Heart left ventricle (tissue), 16 donors: ENCODE measurements at places on chromosomes 13 and 19. TPM values are rescaled to one million over a fixed set of nuclear protein-coding genes. Genes with fewer than 3 reads are reported as not detected.

Gene TLE2
- total RNA-seq = 44.7 TPM

Gene DAND5
- total RNA-seq = 5.2 TPM

Gene CGB7
- total RNA-seq = not detected

Gene ATP1A3
- total RNA-seq = 225 TPM

- peak; percentile 23 for DNase-seq
- no peaks in the 10 kb centered on the region for H3K27me3 ChIP-seq
- peaks cover 12% of the 10 kb centered on the region for H3K4me1 ChIP-seq
Observed at GRCh38 chr13:80727321-80727975, 386.5 kb upstream of the SPRY2 start.

DNA sequence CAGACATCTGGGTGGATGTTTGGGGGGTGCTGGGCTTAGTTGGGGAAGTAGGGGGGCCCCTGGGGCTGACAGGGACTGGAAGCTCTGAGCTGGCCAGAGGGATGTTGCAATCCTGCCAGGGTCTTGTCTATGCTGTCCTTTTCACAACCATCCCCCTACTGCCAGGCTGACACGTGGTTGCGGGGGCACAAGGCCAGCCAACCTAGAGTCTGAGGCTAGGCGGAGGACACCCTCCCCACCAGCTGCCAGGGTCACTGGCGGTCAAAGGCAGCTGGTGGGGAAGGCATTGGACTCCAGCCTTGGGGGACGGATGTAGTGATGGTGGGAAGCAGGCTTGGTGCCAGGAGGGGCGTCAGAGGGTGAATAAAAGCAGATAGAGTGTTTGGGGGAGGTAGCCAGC, 1.6 kb upstream of the APOC1 start:
- H3K4me1 ChIP-seq = peaks cover 15% of the 10 kb centered on the region
- no peak for DNase-seq
- H3K4me3 ChIP-seq = no peak overlapping the region
- no peaks in the 10 kb centered on the region for H3K36me3 ChIP-seq
- H3K27me3 ChIP-seq = no peaks in the 10 kb centered on the region

Gene TMEM59L
- total RNA-seq = 4.6 TPM

Gene PDE4C
- total RNA-seq = 0.76 TPM

Gene CEACAM6
- not detected for total RNA-seq

GRCh38 chr13:79703772-79704171, 222.8 kb downstream of the NDFIP2 start:
- H3K36me3 ChIP-seq = no peaks in the 10 kb centered on the region
- no peak overlapping the region for H3K27ac ChIP-seq
- no peak for DNase-seq

DNA sequence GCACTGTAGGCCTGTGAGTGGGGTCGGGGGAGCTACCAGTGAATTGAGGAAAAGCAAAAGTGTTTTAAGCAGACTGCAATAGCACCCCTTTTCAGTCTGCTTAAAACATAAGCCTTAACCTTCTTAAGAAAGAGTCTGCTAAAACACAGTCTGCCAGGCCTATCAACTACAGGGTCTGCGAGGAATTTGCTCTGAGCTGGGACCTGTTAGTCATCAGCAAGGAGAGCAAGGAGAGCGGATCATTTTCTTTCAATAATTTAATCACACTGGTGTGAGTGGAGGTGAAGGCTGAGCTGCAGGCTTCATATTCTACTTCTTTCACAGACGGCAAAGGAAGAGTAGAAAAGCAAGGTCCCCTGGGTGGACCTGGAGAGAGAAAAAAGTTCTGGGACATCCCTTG, 342.7 kb downstream of the ENOX1 start:
- no peak overlapping the region for H3K27ac ChIP-seq
- DNase-seq = no peak
- H3K4me3 ChIP-seq = no peak overlapping the region
- H3K36me3 ChIP-seq = no peaks in the 10 kb centered on the region

- H3K4me1 ChIP-seq = no peaks in the 10 kb centered on the region
- H3K36me3 ChIP-seq = peaks cover 3% of the 10 kb centered on the region
- DNase-seq = no peak
Observed at GRCh38 chr19:53555352-53555751, 17.4 kb downstream of the ZNF331 start.

Gene FGF14
- total RNA-seq = 4.7 TPM

DNA sequence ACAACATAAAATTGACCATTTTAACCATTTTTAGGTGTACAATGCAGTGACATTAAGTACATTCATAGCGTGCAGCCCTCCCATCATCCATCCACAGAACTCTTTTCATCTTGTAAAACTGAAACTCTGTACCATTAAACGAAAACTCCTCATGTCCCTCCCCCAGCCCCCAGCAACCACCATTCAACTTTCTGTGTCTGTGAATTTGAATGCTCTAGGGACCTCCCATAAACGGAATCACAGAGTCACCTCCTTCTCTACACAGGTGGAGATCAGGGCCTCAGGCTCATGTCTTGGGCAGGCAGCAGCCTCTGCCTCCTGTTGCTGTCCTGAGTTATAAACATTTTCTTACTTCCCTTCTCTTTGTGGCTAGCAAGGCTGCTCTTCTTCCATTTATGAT, 7.3 kb upstream of the CCNE1 start:
- no peak overlapping the region for H3K27ac ChIP-seq
- H3K4me1 ChIP-seq = no peaks in the 10 kb centered on the region
- H3K36me3 ChIP-seq = no peaks in the 10 kb centered on the region
- H3K27me3 ChIP-seq = no peaks in the 10 kb centered on the region

- H3K36me3 ChIP-seq = no peaks in the 10 kb centered on the region
- H3K4me1 ChIP-seq = peaks cover 21% of the 10 kb centered on the region
- DNase-seq = peak; percentile 19
- no peak overlapping the region for H3K27ac ChIP-seq
- peak overlapping the region; percentile 24 for H3K4me3 ChIP-seq
Observed at GRCh38 chr13:97109256-97109655, 112.9 kb upstream of the MBNL2 start.

GRCh38 chr13:48333976-48334375, 30.4 kb downstream of the RB1 start:
- no peak for DNase-seq
- H3K27me3 ChIP-seq = no peaks in the 10 kb centered on the region
- no peak overlapping the region for H3K4me3 ChIP-seq
- no peaks in the 10 kb centered on the region for H3K4me1 ChIP-seq

Gene FBXO27
- 14.4 TPM for total RNA-seq

DNA sequence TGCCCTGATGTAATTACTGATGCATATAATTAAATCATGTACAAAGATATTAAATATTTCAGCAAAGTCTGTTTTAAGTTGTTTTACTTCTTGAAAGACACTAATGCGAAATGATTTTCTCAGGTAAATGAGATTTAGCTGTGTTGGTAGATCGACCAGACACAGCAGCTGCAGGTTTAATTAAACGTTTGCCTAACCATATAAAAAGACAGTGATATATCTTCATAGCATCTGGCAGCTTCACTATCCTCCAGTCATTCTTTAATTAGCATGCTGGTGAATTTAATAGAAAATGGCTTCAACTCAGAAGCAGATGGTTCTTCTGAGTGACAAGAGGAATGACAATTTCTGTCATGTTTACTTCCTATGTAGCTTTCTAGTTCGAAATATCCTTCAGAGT, 69.3 kb downstream of the NHLRC3 start:
- no peak for DNase-seq
- no peak overlapping the region for H3K27ac ChIP-seq
- peaks cover 9% of the 10 kb centered on the region for H3K4me1 ChIP-seq
- H3K36me3 ChIP-seq = no peaks in the 10 kb centered on the region
- H3K27me3 ChIP-seq = no peaks in the 10 kb centered on the region

DNA sequence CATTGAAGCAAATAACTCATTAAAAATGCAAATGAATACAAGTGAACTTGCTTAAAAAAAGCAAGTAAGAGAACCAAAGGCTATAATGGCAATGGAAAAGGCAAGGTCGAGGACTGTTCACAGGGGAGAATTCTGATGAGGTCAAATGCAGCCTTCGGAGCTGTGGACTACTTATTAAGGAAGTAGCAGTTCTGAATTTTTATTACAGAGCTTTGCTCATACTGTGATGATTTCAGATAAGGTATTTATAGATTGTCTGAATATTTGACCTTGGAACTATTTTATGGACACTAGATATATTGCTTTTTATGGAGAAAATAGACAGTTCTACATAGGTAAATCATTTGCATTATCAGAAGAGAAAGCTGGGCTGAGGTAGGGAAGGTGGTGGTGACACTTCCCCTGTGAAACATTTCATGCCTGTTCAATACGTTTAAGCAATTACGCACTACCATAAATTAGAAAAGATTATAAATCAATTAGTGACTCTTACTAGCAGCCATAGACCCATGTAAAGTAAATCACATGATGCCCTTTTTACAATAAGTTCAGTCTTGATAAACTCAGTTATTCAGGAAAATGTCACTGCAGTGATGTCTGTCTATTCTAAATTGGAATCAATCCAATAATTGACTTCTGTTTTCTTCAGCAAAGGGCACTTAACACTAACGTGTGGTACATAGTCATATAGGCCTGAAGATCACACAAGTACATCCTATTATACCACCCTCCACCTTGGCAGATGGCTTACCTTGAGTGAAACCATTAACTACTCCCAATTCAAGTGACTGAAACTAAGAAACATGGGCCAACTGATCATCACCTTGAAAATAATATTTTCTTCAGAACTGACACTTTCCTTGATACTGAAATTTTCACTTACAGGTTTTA, 260.0 kb downstream of the KLF12 start:
- H3K4me3 ChIP-seq = no peak overlapping the region
- H3K36me3 ChIP-seq = no peaks in the 10 kb centered on the region
- H3K4me1 ChIP-seq = no peaks in the 10 kb centered on the region
- no peak for DNase-seq

Gene DNAAF3
- total RNA-seq = 0.56 TPM

DNA sequence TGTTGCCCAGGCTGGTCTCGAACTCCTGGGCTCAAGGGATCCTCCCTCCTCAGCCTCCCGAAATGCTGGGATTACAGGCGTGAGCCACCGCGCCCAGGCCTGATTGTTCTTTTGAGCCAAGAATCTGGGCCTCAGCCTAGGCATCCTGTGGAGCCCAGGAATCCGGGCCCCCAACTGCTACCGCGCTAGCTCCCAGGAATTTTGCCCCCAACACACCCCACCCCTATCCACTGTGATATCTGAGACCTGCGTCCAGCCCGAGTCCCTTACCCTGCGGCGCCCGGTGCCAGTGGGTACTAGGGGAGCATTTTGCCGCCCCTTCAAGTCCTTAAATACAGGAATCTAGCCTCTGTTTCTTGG, 838 bp upstream of the MYADM start:
- peaks cover 16% of the 10 kb centered on the region for H3K4me1 ChIP-seq
- no peaks in the 10 kb centered on the region for H3K27me3 ChIP-seq
- H3K27ac ChIP-seq = peak overlapping the region; percentile 97
- peak overlapping the region; percentile 88 for H3K4me3 ChIP-seq
- no peaks in the 10 kb centered on the region for H3K36me3 ChIP-seq

DNA sequence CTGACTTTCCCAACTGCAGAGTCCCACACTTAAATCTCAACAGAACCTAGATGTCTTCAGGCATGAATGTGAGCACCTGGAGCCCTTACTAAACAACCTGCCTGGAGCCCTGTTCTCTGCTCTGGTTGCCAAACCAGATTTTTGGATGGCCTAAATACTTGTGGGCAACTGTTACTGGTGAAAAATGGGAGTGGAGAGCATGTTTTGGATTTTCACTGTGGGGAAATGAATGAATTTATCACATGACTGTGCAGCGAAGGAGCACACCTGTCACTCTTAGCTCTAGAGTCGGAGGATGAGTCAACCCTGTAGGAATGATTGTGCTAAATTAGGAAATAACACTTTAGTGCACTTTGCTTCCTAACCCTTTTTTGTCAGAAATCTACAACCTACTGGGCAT, 30.3 kb downstream of the SHISA2 start:
- DNase-seq = no peak
- no peaks in the 10 kb centered on the region for H3K36me3 ChIP-seq
- no peak overlapping the region for H3K27ac ChIP-seq

GRCh38 chr13:107548338-107548737, 667.0 kb downstream of the LIG4 start:
- no peak for DNase-seq
- no peaks in the 10 kb centered on the region for H3K27me3 ChIP-seq
- H3K27ac ChIP-seq = no peak overlapping the region
- no peaks in the 10 kb centered on the region for H3K4me1 ChIP-seq

Gene CAMSAP3
- 0.25 TPM for total RNA-seq

Gene PODNL1
- total RNA-seq = 0.61 TPM

Gene CEACAM7
- not detected for total RNA-seq

DNA sequence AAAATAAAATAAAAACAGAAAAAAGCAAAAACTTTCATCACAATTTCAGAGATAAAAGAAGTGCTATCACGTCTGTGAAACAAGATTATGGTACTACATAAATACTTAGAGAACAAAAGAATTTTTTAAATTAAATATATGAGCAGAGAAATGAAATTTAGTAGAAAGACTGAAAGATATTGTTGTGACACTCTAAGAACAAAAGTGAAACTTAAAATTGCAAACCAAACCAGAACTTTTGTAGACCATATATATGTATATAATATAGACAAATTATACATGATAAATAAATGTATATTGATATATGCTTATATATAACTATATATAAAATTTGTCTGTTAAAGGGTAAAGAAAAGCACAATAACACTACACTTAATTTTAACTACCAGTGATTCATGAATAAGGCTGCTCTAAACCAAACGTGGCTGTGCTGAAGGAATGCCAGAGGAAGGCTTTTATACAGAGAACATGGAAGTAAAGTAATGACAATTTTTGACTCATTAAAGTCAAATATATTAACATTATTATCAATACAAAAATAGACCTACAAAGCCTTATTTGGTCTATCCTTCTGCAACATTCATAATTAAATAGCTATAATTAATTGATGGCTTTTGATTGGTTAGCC, 1516.7 kb upstream of the PCDH20 start:
- no peak for DNase-seq
- no peaks in the 10 kb centered on the region for H3K36me3 ChIP-seq
- no peak overlapping the region for H3K27ac ChIP-seq
- no peak overlapping the region for H3K4me3 ChIP-seq

Gene CCDC194
- not detected for total RNA-seq

- H3K27me3 ChIP-seq = no peaks in the 10 kb centered on the region
- no peak overlapping the region for H3K4me3 ChIP-seq
- H3K36me3 ChIP-seq = no peaks in the 10 kb centered on the region
- H3K27ac ChIP-seq = no peak overlapping the region
Observed at GRCh38 chr13:51822106-51822815, 18.3 kb upstream of the DHRS12 start.

- peak overlapping the region; percentile 92 for H3K27ac ChIP-seq
- H3K4me1 ChIP-seq = peaks cover 15% of the 10 kb centered on the region
- H3K36me3 ChIP-seq = peaks cover 21% of the 10 kb centered on the region
- DNase-seq = no peak
- H3K27me3 ChIP-seq = no peaks in the 10 kb centered on the region
- peak overlapping the region; percentile 64 for H3K4me3 ChIP-seq
Observed at GRCh38 chr19:21328406-21328805, 804 bp downstream of the ZNF708 start.

GRCh38 chr13:114015969-114016295, 42.1 kb upstream of the C13orf46 start:
- peaks cover 55% of the 10 kb centered on the region for H3K36me3 ChIP-seq
- no peaks in the 10 kb centered on the region for H3K27me3 ChIP-seq
- no peak overlapping the region for H3K4me3 ChIP-seq
- no peak overlapping the region for H3K27ac ChIP-seq
